ENCODE measurements at places on chromosomes 11 and 22.

- peak; percentile 29 for DNase-seq
Measured at GRCh38 chr11:118240999-118241763, 11.0 kb downstream of the MPZL3 start.

DNA sequence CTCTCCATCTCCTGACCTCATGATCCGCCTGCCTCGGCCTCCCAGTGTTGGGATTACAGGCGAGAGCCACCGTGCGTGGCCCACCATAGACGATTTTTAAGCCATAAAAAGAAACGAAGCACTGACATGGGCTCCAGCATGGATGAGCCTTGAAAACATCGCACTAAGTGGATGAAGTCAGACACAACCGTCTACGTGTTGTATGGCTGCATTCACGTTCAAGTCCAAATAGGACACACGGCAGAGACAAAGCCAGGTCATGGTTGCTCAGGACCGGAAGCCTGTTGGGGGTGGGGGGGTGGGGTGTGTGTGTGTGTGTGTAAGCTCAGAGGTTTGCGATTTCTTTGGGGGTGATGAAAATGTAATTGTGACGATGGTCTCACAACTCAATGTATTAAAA lies 10.0 kb downstream of the RRP7A start:
- no peak for DNase-seq

GRCh38 chr11:12330485-12331231 lies 46.7 kb upstream of the PARVA start:
- peak; percentile 27 for DNase-seq

- DNase-seq, result no peak
Measured at GRCh38 chr11:123479048-123479837, 49.2 kb downstream of the GRAMD1B start.

DNA sequence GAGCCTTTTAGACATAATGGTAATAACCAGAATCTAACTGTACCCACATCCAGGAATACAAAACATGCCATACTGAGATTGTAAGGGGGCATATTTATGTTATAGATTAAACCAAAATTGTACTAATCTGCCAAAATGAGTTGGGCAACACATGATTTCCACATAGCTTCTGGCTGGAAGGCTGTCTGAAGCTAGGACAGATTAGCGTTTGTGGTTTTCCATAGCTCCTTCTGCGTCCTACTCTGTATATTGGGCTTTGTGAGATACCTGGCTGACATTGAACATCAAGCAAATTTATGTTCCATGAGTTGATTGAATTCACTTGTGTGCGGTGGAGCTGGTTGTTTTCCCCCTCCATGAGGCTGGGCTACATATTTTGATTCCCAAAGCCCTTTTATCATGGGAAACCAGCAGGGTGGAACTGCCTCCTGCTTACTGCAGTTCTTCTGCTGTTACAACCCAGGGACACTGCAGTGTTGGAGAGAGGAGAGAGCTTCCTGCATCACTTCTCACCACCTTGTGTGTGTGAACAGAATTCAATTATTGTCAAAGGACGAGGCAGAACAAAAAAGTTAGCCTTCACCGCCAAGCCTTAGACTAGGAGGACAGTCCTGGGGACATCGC lies 114.9 kb downstream of the C11orf91 start:
- DNase-seq, result no peak

GRCh38 chr11:128505449-128506065 lies 81.8 kb downstream of the ETS1 start:
- no peak for DNase-seq

DNA sequence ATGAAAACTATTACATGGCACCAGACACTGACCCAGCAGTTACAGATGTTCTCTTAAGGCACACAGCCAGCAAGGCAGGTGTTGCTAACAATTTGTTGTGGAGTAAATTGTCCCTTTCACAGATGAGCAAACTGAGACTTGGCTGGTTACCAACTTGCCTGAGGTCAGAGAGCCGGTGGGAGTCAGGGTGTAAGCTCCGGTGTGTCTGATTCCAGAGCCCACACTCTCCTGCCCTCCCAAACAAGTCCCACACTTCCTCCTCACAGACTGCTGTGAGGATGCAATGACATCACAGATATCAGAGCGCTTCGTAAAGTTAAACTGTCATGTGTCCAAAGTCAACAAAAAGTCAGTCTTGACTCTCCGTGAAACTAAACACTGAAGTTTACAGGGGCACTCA lies 12.5 kb downstream of the GDPD5 start:
- DNase-seq, result no peak

GRCh38 chr22:42880815-42881214 lies 23.7 kb upstream of the ARFGAP3 start:
- peak; percentile 32 for DNase-seq

DNA sequence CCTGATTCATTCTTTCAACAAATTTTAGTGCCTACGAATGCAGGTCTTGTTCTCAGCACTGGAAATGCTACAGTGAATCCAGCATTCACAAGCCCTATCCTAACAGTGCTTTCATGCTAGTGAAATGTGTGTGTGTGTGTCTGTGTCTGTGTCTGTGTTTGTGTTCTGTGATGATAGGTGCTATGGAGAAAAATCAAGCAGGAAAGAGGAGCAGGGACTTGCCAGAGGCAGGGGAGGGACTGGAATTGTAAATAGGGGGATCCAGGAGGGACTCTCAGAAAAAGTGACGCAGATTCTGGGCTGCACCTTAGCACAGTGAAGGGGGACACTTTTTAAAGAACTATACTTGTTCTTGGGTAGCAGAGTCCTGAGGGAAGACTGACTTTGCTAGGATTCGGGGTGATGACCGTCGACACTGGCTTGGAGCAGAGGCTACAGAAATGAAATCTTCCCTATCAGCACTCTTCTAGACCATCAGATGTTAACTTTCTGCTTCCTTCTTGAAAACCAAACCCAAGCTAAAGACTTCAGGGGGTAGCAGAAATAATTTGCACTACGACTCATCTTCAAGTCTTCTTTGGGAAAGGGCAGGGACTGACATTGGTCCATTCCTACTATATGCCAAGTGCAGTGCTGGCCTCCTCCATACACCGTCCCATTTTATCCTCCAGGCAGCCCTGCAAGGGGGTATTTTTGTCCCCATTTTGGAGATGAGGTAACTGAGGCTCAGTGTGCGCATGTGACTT lies 39.3 kb upstream of the PTPRJ start:
- DNase-seq, result no peak

DNA sequence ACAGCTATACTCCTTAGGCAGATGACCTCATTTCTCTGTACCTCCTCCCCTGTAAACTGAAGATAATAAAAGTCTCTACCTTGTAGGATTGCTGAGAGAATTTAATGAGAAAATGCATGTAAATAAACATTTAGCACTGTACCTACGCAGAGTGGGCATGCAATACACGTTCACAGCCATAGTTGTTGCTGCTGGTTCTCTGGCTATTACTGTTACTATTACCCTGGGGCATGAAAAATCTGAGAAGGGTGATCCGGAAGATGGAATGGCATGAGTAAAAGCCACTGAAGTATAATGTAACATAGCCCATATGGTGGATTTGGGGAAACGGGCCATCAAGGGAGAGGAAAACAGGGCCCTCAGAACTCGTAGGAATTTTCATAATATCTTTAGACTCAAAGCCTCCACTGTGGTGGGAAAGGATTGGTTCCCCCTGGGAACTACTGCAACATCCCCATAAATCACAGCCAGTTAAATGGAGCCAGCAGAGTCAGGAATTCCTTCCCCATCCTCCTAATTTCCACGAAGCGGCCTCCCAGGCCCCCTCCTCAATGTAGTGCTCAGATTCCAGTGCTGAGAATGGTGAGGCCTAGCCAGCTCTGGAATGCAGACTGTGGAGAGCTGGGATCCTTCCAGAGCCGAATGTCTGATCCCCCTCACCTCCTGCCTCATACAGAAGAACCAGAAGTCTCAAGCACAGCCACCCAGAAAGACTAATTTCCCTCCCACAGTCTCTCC lies 205.3 kb downstream of the MN1 start:
- peak; percentile 60 for DNase-seq

- peak; percentile 75 for DNase-seq
Measured at GRCh38 chr11:30016588-30017363, at the start of gene KCNA4. KCNA4 (minus strand) TSS chr11:30017030; CDS start chr11:30012678, 4,352 bp downstream.

DNA sequence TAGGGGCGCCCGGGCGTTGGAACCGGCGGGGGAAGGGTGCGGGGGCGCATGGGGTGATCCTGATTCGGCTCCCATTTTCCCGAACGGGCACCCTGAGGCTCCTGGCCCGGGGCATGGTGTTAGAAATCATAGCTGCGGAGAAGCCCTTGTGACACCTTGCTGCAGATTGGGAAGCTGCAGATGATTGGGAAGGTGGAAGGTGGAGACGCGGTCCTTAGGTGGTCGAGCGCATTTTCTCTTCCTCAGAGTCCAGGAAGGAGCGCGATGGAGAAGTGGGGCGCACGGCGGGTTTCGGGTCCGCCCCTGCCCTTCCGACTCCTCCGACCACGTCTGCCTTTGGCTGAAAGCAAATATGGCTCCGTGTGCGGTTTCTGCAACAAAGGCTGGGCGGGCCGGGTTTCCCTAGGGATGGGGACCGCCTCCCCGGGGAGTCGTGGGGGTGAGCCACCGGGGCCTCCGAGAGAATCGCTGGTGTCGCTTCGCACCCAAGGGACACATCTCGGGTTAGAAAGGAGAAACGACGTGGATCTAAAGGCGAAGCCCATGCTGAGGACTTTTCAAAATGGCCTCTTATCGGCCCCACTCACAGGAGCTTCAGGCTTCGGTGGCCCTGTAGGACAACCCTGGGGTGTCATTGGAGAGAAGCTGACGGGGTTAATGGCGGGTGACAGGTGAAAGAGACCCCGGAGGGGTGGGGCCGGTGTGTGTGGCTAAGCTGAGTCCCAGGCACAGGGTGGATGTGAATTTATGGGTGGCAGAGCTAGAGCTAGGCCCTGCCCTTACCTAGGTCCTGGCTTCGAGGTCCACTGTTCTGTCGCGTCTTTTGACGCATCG lies 707 bp upstream of the FTH1 start:
- peak; percentile 55 for DNase-seq

- no peak for DNase-seq
Measured at GRCh38 chr11:96279896-96280290, 63.1 kb downstream of the MAML2 start.

- DNase-seq, result no peak
Measured at GRCh38 chr11:106280036-106280435, 202.6 kb downstream of the AASDHPPT start.

DNA sequence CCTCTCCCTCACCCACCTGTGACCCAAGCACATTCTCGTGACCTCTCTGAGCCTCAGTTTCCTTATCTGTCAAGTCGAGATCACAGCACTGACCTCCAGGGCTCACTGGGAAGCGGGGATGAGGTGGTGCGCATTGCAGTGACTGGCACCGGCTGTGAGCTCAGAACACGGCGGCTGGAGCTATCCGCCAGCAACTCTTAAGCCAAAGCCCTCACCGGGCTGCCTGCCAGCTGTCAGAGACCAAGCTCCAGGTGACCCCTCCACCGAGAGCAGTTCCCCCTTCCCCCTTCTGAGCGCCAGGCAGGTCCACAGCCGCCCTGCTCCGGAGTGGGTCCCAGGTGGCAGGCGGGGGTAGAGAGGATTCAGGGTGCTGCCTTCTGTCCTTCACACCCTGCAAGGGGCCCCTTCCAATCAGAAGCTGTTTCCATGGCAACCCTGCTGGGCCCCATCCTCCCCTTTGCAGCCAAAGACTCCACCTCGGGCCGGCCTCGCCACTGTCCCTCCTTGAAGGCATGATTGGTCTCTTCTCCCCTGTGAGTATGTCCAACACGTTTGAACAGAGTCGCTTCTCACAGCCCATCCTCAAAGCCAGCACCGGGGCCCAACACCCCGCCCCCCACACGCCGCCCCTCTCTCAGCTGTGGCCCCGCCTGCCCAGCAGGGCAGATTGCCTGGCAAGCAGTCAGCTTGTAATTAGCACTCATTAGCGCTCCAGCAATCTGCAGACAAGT lies 98.7 kb downstream of the WNT7B start:
- no peak for DNase-seq

DNA sequence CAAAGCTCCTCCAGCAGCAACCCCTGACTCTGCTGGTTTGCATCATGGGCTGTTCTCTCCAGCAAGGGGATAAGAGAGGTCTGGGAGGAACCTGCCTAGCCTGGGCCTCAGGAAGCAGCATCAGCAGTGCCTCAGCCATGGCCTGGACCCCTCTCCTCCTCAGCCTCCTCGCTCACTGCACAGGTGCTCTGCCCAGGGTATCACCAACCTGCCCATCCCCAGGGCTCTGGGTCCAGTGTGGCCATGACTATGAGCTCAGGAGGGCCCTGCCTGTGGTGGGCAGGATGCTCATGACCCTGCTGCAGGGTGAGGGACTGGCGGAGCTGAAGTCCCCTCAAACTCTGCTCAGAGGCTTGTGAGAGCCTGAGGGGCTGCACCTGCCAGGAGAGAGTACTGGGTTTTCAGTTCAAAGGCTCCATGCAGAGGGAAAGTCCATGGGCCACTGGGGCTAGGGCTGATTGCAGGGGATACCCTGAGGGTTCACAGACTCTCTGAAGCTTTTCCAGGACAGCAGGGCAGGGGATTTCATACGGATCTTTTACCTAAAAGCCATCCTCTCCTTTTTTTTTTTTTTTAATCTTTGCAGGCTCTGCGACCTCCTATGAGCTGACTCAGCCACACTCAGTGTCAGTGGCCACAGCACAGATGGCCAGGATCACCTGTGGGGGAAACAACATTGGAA lies 115.8 kb upstream of the IGLL5 start:
- DNase-seq, result no peak

DNA sequence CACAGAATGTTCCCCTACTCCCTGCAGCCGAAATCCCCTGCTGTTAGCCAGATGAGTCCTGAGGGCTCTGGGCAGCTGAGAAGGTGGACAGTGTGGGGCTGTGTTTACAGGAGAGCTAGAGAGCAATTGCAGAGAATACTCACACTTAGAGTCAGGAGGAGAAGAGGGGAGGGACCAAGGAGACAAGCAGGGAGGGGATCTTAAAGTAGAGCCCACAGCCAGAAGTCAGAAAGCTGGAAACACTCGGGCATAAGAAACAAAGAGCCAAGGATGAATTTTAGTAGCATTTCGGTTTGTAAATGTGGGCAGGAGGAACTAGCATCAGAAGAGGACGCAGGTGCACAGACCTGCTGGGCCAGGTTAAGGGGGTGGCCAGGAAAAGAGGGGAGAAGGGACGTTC lies 1435.9 kb downstream of the BRD1 start:
- DNase-seq, result no peak

DNA sequence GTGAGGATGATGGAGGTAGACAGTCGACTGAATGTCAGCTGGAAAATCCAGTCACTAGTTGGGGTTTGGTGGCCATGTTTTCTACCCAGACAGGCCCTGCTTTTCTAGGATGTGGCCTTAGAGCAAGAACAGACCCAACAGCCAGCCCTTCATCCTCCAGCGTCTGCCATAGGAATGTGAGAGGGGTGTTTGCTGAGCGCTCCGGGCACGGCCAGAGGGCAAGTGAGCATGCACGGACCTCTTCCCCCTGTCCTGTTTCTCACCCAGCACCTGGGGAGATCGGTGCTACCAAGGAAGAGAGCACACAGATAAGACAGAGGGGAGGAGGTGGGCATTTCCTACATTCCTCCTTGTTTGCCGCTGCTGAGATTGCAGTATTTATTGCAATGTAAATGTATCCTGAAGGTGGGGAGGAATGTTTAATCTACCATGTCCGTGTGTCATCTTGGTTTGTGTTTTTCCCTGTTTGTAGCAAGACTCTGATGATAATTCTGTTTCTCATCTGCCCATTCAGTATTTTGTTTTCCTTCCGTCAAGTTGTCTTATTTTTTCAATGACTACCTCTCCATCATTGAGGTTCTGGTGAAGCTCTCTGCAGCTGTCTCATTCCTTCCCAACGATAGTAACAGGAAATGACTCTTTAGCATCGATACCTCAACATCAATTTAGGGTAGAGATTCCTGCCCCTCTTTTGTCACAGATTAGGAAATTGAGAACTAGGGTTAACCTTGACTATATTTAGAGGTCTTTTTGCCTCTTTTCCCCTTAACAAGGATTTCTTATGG lies 4.9 kb upstream of the ATF4 start:
- no peak for DNase-seq

Data from tongue (tissue), 3 donors.